ENCODE measurements at places on chromosomes 7 and 10. TPM values are rescaled to one million over a fixed set of nuclear protein-coding genes. Genes with fewer than 3 reads are reported as not detected.

DNA sequence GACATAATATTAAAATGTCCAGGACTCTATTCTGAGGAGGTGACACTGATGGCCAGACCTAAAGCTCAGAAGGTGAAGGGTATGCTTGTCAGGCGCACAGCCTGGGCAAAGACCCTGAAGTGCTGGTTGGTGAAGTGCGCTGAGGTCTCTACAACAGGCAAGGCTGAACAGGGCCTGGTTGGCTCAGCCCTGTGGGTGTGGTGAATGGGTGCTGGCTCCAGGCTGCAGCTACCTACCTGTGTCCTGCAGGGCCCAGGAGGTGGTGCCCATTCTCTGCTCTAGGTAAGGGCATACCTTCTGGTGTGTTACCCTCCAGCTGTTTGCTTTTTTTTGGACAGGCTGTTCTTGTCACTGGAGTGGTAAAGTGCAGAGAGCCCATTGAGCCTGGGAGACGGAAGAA, 85.1 kb downstream of the RAMP3 start:
- no peak for DNase-seq

Gene VAX1
- total RNA-seq = 0.27 TPM

DNA sequence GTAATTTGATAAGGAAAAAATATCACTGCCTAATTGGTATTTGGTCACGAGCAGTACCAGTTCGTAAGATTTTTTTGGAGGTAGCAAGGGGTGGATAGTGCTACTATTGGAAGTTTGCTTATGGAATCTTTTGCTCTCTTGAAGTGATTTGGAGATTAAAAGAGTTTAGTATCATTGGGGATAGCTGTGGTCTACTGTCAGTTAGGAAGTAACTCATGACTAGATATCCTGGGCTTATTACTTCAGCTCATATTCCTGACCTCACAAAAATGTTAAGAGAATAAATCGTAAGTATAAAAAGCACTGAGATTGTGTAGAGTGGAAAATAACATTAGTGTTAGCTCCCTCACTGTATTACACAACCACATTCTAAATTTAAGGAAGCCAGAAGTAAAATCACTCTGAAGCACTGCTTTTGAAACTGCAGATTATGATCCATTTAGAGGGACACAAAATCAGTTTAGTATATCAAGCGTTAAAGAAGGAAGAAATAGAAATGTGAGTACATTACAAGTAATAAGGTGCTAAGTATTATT, 22.6 kb downstream of the SGPL1 start:
- no peak for DNase-seq

Gene ASB10
- total RNA-seq = not detected

Gene CAV1
- 0.78 TPM for total RNA-seq

GRCh38 chr7:33495207-33495606, 365.8 kb downstream of the BBS9 start:
- no peak for DNase-seq

GRCh38 chr7:97270280-97270679, 152.8 kb downstream of the SDHAF3 start:
- no peak for DNase-seq

Gene KRIT1
- 37.8 TPM for total RNA-seq

Gene MYPN
- not detected for total RNA-seq

DNA sequence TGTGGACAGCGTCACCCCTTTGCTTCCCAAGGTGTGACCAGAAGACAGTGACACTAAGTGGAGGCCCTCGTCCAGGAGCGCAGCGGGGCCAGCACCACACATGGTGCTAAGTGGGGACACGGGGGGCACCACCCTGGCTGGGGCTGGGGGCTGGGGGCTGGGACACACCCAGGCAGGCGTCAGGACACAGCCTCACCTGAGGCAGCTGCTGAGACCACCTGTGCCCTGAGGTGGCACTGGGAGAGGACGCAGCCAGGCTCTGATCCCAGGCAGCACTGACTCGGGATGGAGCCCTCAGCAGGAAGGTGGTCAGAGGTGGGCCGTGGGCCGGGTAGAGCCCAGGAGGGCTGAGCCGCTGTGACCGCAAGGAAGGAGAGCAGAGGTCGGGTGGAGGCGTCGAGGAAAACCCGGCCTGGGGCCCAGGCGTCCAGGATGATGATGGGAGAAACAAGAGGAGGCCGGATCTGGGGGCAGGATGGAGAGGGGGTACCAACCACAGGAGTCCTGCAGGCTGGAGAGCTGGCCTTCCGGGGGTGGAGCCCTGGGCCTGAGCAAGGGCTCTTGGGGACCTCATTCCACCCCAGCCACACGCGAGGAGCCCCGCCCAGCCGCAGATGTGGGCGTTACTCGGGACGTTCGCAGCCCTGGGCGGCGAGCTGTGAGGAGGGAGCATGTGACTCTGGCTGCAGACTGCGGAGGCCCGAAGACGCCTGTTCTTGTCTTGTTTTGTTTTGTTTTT, 22.5 kb downstream of the LRRC27 start:
- DNase-seq = no peak

DNA sequence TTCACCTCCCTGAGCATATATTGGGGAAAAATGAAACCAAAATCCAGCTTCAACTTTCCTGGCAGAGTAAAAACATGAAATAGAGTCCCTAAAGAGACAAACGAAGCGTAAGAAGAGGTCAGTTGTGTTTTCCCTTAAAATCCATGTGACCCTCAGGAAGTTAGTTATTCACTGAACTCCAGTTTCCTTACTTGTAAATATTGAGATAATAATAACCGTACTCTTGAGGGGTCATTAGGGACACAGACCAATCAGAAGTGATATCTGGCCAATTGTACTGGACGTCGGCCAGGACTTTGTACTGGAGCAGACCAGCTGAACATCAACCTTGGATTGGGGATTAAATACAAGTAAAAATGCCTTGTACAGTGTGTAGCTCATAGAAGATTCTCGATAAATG, 167.0 kb downstream of the GATA3 start:
- DNase-seq = no peak

- no peak for DNase-seq
These were observed 80.7 kb downstream of the UBE2H start for GRCh38 chr7:129872054-129872453.

Gene AUTS2
- 300 TPM for total RNA-seq

GRCh38 chr7:158842486-158842885, 13.2 kb upstream of the ESYT2 start:
- no peak for DNase-seq

Gene ADARB2
- 20.6 TPM for total RNA-seq

- DNase-seq = no peak
These were observed 167.3 kb upstream of the SHH start for GRCh38 chr7:155979566-155979965.

Gene COL13A1
- total RNA-seq = 8.5 TPM

- DNase-seq = no peak
These were observed 33.5 kb downstream of the KCNMA1 start for GRCh38 chr10:77604063-77604462.

GRCh38 chr10:43196981-43197833, 59.0 kb downstream of the CSGALNACT2 start:
- DNase-seq = no peak

DNA sequence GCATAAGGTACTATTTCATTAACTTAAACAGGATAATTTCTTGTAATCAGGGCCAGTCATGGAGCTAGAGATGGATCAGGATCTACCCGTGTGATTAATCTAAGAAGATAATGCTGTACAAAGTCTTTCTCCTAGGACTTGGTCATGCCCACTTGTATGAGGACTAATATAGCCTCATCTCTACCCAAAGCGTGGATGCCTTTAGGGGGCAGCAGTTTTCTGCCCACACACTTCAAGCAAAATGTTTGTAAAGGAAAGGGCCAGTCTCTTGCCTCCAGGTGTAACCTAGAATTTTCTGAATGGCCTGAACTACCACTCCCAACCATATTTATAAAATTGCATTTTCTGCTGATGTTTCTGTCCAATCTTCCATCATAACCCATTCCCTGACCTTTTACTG, 764.0 kb upstream of the IGFBP3 start:
- DNase-seq = no peak

- DNase-seq = no peak
These were observed 31.5 kb upstream of the PRPS1L1 start for GRCh38 chr7:18059171-18059570.

DNA sequence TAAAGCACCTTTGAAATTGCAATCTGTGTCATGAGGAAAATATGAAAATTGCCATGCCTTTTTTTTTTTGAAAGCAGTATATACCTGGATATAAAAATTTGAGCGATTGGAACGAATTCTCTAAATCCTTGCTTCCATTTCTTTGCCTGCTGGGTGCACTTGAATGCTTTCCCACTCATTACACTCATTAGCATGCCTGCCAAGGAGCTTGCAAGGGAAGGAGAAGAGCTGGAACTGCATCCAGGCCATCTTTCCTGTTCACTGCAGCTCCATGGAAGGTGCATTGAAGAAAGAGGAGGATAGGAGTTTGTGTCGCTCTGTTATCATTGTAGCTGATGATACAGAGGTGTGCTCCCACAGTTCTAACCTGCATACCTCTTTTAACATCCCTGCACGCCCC, 102.4 kb upstream of the GJD4 start:
- no peak for DNase-seq

Gene TFPI2
- 3.2 TPM for total RNA-seq

DNA sequence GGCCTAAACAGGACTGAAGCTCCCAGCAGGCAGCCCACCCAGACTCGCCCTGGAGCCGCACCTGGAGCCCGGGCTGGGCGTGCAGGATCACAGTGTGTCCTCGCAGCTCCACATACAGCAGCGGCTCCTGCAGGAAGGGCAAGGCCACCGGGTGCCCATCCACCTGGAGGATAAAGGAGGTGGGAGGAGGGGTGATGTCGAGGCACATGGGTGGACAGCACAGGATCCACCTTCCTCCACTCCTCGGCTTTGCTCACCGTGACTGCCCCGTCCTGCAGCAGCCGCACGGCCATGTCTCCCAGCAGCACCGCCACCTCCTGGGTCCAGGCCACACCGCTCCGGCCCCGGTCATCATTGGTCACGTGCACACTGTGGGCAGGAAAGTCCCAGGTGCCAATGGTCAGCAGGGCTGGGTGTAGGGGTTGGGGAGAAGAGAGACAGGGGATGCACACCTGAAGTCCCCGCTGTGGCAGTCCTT, 16.8 kb downstream of the ATP6V1F start:
- DNase-seq = no peak

DNA sequence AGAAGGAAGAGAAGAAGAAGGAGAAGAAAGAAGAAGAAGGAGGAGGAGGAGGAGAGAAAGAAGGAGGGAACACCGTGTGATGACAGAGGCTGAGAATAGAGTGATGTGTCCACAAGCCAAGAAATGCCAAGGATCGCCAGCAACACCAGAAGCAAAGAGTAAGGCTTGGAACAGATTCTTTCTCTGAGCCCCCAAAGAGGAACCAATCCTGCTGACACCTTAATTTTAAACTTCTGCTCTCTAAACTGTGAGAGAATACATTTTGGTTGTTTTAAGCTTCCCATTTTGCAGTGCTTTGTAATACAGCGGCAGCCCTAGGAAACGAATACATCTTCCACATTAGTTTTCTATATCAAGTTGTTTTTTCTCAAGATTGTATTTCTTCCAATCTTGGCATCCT, 13.9 kb upstream of the WNT8B start:
- DNase-seq = no peak

GRCh38 chr7:44381494-44382220, 56.3 kb upstream of the CAMK2B start:
- no peak for DNase-seq

DNA sequence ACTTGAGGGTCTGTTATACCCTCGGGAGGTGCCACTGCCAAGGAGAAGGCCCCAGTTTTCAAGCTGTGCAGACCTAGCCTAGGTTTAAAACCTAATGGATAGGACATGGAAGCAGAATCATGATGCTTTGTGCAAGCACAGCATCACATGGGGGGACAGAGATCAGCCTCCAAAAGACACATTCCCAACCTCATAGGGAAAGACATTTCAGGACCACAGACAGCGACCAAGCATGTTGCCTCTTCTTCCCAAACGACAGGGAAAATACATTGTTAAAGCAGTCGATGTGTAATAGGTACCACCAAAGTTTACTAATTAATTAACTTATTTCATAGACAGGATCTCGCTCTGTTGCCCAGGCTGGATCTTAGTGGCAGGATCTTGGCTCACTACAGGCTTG, 573.9 kb downstream of the TCERG1L start:
- no peak for DNase-seq

Gene HPSE2
- total RNA-seq = not detected
